Cortex of kidney (tissue), 1 donor: ENCODE measurements at places on chromosomes 1 and 21.

- no peak for DNase-seq
Measured at GRCh38 chr1:10722803-10723202, 73.6 kb downstream of the CASZ1 start.

GRCh38 chr1:29708381-29708780 lies 472.1 kb downstream of the PTPRU start:
- no peak for DNase-seq

- no peak for DNase-seq
Measured at GRCh38 chr1:186519982-186520381, 59.1 kb upstream of the PDC start.

GRCh38 chr1:186234976-186235686 lies 139.9 kb downstream of the TPR start:
- DNase-seq = no peak

DNA sequence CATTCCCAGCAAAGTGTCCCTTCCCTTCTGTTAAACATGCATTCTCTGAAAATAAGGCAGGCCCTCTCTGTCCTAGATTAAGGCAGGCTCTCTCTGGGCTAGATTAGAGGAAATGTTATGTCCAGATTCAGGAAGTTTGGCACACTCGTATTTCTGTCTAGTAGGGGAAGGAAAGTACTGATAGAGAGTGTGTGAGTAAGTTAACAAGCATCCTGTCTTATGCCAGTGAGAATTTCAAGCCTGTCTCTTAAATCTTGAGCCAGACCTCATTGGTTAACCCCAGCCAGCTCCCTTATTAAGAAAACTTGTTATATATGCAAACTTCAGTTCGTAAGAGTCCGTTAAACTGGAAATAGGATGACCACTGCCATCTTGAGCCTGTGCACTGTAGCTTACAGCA lies 31.6 kb downstream of the IGSF5 start:
- no peak for DNase-seq

DNA sequence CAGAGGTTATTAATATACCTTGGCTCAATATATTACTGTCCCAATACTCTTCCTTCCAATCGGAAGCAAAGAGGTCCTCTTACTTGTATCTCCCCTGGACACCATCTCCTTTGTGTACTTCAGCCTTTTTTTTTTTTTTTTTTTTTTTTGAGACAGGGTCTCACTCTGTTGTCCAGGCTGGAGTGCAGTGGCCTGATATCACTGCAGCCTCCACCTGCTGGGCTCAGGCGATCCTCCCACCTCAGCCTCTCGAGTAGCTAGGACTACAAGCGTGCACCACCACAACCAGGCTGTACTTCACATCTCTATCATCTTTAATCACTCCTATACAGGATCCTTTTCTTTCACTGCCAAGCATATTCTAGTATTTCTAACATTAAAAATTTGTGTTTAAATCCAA lies 2.8 kb upstream of the DARS2 start:
- DNase-seq = no peak

GRCh38 chr1:100869996-100870395 lies 24.6 kb downstream of the EXTL2 start:
- no peak for DNase-seq

GRCh38 chr1:91844862-91845528 lies 41.0 kb downstream of the TGFBR3 start:
- no peak for DNase-seq

- no peak for DNase-seq
Measured at GRCh38 chr1:109863667-109864046, 47.0 kb upstream of the CSF1 start.

- no peak for DNase-seq
Measured at GRCh38 chr1:89041119-89041641, 18.5 kb upstream of the GBP3 start.

GRCh38 chr1:180266275-180267210 lies 36.5 kb downstream of the LHX4 start:
- no peak for DNase-seq

DNA sequence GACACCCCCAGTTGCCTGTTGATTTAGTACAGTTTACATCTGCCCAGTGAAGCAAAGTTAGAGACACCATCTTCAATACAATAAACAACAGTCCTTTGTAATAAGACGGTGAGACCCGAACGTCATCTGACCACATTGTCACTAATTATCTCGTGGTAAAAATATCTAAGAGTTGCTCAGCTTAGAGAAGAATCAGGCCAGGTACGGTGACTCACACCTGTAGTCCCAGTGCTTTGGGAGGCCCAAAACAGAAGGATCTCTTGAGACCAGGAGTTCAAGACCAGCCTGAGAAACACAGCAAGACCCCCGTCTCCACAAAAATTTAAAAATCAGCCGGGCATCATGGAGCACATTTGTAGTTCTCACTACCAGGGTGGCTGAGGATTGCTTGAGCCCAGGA lies 53.5 kb downstream of the CD34 start:
- no peak for DNase-seq

DNA sequence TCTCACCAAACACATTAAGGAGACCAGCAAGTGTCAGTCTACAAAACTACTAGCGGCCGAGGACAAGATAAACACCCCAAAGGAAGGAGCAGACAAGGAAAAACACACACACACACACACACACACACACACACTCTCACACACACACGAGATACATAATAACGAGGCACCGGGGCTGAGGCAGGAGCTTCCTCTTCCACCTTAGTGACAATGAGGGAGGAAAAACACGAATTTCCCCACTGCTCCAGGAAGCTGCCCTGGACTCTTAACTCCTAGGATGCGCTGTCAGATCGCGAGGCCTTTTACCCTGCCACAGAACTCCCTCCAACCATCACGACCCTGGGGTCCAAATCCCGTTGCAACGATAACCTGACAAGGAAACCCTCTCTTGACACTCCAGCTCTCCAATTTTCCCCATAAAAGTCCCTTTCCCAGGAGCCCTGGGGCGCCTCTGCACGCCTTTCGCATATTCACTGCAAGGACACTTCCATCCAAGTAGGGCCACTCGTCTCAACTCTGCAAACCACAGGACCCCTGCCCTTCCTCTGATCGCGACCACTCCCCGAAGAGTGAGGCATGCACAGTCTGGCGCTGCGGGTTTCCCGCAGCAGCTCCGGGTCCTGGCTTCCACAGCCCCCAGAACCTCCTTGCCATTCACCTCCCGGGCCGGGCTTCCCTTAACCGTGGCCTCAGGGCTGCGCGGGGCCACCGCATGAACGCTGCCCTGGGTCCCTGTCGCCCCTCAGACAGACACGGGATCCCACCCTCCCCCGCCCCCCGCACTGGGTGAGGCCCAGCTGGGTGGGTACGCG lies 581 bp downstream of the ETV3 start:
- DNase-seq = no peak

DNA sequence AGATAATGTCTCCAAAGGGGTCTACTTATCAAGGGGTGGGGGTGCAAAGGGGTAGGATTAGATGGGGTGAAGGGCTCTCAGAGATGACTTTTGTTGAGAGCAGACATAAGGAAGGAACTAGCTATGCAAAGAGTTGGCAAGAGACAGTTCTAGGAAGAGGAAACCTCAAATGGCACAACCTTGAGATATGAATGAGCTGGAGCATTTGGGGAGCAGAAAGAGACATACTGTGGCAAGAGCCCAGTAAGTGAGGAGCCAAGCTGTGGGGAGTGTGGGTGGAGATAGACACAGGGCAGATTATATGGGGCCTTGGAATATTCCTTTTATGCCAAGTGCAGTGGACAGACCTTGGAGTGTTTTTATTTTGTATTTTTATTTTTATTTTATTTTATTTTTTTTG lies 84.8 kb upstream of the BTG3 start:
- DNase-seq = no peak

GRCh38 chr1:230558324-230558723 lies 84.0 kb upstream of the COG2 start:
- no peak for DNase-seq

DNA sequence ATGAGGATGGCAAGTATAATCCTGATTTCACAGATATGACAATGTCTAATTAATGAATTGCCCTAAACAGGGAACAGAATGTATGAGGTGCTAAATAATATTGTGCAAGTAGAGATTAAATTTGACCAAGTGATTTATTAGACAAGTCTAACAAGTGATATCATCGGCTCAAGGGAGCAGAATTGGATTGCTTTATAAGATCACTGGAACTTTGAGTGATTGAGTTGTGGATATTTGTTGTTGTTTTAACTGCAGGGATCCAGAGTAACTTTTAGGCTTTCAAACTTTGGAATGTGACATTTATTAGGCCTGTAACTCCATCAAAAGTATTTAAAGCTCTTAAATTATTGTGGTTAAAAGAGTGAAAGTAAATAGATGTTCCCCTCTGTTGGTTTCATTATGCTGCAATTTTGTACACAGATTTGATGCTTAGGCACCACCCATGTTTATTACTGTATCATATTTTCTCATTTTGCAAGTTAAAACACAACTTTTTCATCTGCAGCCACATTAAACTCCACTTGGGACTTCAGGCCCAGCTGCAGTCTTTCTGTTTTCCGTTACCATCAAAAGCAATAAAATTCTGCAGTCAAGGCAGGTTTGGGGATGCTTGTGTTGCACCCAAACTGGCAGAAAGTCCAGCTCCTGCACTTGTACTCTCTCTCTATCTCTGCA lies 206.6 kb downstream of the HLX start:
- DNase-seq = no peak

- no peak for DNase-seq
Measured at GRCh38 chr1:195054217-195054687, 1554.0 kb downstream of the KCNT2 start.

DNA sequence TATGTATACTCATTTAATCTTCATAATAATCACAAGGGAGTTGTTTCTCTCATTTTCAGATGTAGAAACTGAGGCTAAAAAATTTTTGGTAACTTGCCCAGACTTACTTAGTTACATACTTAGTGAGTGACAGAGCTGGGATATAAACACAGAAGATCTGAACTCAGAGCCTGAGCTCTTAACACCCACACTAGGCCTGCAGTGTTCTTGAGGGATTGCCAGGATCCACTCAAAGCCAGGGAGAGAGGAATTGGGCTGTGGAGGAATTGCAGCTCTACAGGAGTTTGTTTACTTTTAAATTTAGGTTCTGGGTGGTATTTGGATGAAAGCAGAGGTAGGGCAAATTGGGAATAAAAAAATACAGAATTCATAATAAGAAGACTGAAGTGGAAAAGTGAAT lies 515.1 kb upstream of the PLXNA2 start:
- DNase-seq = no peak

DNA sequence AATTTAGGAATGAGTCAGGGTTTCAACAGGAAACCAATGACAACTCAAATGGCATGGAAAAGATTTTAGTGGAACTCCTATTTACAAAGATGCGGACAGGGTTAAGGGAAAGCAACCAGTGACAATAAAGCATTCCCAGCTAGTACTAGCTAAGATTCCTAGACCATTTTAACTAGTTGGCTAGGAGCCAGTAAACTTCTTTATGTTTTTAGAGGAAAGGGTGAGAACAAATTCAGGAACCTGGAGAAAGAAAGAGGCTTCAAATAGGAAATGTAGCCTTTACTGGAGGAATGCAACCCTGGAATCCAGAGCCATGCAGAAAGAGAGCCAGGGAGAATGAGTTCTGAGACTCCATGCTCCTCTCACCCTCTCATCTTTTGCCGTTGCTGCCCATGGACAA lies 416.6 kb downstream of the KCTD3 start:
- no peak for DNase-seq

GRCh38 chr1:84892705-84893618 lies at the start of gene LPAR3:
TSS of gene LPAR3 (minus strand) at chr1:84893206. CDS start at chr1:84866120, 27,086 bp downstream.
- no peak for DNase-seq

DNA sequence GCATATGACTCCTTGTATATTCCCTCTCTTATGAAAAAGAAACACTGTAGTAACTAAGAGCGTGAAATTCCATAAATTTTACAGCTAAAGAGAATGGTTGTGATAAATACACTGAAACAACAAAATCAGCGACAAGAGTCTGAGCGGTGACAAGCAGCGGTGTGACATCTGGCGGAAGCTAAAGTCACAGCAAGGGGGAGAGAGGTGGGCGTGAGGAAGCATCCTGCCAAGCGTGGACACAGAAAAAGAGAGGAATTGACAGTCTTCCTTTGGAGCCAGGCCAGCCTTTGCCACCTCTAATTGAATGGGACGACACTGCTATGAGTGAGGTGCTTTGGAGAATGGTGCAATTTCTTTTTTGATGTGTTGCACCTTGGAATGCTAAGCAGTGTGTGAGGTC lies 25.9 kb downstream of the PSMB2 start:
- no peak for DNase-seq

DNA sequence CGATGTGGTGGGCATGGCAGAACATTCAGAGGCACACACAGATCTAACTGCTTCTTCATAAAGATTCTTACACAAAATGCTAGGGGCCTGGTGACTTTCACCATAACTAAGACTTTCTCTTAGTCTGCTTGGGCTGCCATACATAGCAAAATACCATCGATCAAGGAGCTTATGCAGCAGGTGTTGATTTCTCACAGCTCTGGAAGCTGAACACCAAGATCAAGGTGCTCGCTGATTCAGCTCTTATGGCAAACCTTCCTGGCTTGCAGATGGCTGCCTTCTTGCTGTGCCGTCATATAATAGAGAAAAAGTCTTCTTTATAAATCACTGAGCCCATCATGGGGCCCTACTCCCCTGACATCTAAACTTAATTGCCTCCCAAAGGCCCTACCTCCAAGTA lies 487.3 kb downstream of the AJAP1 start:
- no peak for DNase-seq

DNA sequence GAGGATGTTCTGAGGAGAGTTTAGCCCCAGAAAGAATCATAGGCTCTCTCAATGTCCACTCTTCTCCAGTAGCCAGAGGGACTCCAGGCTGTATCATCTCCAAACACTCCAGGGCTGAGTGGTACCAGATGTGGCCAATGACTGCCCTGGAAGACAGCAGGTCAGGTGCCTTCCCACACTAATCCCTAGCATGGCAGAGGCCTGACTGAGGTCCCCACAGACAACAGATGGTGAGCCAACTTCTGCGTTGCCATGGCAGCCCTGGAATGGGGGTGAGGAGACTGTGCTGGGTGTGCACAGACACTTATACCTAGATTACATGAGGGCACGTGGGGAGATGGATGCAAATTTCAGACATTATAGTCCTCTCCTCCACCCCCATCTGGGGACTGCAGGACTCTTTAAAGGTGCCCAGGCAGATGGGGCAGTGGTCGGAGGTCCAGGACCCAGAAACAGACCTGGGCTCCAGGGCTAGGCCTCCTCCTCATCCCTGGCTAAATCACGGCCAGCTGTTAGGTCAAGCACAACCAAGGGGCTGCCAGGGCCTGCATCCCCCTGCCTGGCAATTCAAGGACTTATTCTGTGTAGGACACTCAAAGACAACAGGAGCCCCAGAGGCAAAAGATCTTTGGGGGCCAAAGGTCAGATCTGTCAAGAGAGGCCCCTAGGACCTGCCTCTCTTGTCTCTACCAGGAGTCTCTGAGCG lies 42.9 kb downstream of the CAMK2N1 start:
- DNase-seq = no peak

GRCh38 chr1:235450886-235451483 lies 53.3 kb downstream of the B3GALNT2 start:
- no peak for DNase-seq
